ENCODE measurements at places on chromosomes 1 and 21.

DNA sequence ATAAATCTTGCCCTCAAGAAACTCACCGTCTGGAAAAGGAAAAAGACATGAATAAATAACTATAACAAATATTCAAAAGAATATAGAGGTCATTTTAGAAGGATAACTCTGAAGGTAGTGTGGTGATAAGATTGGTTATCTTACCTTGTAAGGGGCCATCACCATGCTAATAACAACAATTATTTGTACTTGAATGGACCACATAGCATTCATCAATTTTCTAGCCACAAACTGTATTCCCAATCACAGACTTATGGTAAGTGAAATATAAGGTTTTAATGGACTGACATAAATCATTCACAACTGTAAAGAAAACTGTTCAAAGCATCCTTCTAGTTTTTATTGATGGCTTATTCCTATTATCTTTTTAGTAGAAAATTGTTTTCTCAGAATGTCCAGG is 57.8 kb downstream of the HMCN1 start:
- no peak for DNase-seq

DNA sequence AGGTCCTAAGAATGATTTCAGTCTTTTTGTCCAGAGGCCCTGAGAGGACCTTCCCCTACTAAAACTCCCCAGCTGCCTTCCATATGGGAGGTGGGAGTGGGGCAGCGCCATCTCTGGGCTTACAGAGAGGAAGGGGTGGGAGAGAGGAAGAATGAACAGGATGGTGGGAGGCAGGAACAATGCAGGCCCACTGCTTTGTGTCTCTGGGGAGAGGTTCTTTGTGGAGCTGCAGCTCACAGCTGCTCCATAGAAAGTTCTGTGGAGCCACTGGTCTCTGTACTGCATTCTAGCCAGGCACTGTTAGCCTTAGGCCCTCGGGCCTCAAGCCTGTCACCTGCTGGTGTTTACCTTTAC is 43.6 kb upstream of the A3GALT2 start:
- DNase-seq = no peak

DNA sequence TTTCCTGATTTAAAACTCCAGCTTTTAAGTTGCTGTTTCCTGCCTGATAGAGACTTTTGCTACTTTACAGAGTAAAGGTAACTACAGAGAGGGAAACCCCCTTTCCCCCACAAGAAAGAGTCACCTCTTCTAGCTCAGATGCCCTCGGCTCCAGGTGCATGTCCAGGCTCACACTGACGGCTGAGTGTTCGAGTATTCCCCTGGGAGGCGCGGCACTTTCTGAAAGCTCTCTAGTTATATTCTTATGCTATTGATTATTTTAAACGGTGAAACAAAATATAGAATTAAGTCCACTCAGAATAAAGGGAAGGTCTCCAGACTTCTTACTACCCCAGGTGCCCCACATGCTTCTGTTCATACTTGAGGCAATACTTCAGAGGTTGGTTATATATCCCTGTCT is 160.3 kb upstream of the FMN2 start:
- no peak for DNase-seq

DNA sequence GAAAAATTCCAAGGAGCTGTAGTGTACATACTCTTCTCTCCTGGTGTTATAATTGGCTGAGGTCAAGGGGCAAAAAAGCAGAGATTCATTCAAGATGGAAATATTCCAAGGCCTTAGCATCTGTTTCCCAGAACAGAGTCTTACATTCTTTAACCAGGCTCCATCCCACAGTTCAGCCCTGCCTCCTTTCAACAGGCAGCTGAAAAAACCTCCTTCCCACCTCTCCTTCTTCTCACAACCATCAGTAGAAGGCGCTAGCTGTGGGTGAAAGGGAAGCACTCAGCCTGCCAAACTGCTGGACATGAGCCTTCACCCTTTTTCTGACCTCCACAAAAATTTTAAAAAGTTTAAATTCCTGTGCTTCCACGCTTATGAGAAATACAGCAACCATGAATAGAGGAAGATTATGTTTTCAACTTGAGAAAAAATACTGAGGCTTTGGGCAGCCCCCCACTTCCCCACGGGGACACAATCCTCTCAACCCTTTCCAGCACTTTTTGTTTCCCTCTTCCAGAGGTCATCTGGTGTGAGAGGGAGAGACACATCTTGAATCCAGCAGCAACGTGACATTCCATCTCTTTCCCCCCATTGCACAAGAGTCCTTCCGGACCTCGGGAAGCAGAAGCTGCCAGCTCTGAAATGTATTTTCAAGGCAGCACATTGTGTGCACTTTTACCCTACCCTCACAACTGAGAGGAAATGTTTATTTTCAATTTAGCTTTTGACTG is 43.2 kb upstream of the FMO2 start:
- DNase-seq = no peak

DNA sequence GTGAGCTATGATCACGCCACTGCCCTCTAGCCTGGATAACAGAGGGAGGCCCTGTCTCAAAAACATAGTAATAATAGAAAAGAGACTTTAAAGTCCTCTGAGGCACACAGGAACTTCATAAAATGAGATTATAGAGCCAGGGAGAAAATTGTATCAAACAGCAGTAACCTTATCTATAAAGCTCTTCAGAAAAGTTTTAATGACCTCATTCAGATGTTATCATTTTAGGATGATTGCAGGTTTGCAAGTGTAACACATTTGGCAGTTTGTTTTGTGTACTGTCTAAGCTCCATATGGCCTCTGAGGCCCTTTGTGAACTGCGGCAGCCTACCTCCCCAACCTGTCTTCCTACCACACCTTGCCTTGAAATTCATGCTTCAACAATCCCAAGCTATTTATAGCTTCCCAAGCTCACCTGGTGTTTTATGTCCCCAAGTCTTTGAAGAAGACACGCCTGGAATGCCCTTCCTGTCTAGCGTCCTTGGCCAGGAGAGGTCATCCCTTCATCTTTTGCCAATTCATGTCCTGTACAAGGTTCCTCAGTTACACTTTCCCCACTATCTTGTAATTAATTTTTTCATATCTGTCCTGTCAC is 8.5 kb upstream of the AKNAD1 start:
- no peak for DNase-seq

- no peak for DNase-seq
Observed at GRCh38 chr1:106995970-106996369, 60.5 kb upstream of the PRMT6 start.

DNA sequence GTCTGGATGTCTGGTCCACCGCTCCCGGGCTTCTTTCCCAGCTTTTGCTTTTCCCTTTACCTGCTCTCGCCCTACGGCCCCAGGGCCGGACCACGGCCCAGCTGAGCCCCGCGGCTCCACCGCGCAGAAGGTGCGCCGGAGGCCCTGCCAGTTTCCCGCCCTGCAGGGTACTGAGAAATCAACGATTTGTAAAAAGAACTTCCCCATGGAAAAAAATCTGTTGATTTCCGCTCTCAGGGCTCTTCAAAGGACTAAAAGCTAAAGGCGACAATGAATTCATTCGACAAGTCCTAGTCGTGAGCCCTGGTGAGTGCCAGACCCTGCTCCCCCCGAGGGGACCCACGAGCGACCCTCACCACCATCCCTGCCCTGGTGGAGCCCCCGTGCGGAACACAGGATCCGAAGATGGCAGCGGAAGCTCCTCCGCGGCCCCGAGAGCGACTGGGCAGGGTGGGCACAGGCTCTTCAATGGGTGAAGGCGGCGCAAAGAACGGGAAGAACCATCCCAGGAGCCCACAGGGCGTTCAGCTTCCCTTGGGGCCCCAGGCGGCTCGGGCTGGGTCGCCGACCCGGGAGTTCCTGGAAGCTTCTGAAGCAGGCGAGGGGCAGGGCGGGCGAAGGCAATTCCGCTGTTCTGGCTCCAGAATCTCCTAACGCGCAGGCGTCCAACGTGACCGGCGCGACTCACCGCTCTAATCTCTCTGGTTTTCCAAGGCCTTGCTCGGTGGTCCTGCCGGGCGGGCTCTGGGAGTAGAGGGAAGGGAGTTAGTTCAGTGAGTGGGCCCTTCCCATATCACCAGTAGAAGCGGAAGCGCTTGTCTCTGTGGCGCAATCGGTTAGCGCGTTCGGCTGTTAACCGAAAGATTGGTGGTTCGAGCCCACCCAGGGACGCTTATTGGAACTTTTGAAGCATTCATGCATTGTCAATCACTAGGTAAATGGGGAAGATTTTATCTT is 6.6 kb upstream of the RNU1-2 start:
- peak; percentile 69 for DNase-seq
